Fibroblast of villous mesenchyme (primary cell): ENCODE measurements at places on chromosomes 12 and 14. TPM values are rescaled to one million over a fixed set of nuclear protein-coding genes. Genes with fewer than 3 reads are reported as not detected.

The GPR137C gene
- 0.32 and 0.43 TPM in 2 replicates for total RNA-seq

The LBHD2 gene
- not detected in 2 replicates for total RNA-seq

The KRT72 gene
- not detected in 2 replicates for total RNA-seq

The SLC7A7 gene
- 3.9 and 5.5 TPM in 2 replicates for total RNA-seq

The PRKAB1 gene
- total RNA-seq: 13.2 and 16.0 TPM in 2 replicates

The OASL gene
- under 0.01 TPM in 2 replicates for total RNA-seq

The GARIN6 gene
- total RNA-seq: not detected in 2 replicates

The REM2 gene
- under 0.01 and 0.43 TPM in 2 replicates for total RNA-seq
